ENCODE measurements at places on chromosomes 3 and 15.
A peak's percentile ranks its signal among the peaks of the same experiment; 100 is the strongest.

GRCh38 chr3:152961323-152961722, 126.4 kb downstream of the P2RY1 start:
- DNase-seq = peak; percentile 15

DNA sequence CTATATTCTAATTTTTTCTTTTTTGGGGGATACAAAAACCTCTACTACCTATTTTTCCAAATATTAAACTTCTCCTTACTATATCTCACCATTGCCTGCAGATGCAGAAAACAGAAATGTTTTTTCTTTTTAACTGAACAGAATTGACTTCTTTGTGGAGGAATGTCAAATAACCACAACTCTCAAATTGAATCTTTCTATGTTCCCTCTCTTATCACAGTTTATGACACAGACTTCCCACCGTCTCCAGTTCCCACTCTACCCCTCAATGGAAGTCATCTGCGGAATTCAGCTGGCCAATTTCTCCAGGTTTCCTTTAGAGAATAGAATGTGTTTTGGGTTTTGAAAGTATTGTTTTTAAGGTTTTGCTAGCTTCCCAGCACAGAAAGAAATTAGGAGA, 77.0 kb downstream of the NR2F2 start:
- DNase-seq = no peak

DNA sequence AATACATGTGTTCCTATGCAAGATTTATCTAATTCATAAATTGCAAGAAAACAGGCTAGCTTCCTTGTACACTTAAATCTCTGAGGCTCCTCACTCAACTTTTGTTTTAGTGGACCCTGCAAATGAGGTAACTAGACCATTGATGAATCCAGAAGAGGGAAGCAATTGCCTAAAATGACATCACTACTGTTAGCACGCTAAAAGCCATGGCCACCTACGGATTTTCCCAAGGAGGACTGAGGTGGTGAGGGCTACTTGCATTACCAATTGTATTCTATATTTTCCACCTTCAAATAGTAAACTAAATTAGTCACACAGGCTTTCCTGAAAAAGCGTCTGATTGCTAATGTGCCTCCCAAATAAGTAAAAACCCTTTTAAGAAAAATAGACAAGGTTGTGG, 140.7 kb downstream of the GADL1 start:
- DNase-seq = no peak

GRCh38 chr3:175103298-175103697, 244.2 kb downstream of the NAALADL2 start:
- no peak for DNase-seq

DNA sequence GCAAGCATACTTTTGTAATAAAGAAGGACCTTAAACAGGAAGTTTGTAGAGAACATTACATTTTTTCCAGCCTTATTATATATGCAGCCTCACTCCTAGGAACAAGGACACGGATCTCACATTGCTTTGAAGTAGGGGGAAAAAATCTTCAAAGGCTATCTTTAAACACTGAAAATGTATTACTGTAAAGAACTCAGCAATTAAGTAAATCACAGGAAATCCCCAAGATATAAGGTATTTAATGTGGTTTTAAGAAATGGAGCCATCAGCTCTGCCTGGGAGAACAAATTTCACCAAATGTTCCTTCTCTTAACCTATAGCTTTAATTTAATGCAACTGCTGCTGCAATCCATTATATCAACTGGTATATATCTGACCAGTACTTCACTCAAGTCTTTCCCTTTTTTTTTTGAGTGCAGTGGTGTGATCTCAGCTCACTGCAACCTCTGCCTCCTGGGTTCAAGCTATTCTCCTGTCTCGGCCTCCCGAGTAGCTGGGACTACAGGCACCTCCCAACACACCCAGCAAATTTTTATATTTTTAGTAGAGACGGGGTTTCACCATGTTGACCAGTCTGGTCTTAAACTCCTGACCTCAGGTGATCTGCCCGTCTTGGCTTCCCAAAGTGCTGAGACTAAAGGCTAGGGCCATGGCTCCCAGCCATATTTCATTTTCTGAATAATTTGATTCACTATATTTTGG, 2.8 kb downstream of the BTLA start:
- no peak for DNase-seq

GRCh38 chr3:104598848-104599511, 767.7 kb upstream of the ALCAM start:
- no peak for DNase-seq

DNA sequence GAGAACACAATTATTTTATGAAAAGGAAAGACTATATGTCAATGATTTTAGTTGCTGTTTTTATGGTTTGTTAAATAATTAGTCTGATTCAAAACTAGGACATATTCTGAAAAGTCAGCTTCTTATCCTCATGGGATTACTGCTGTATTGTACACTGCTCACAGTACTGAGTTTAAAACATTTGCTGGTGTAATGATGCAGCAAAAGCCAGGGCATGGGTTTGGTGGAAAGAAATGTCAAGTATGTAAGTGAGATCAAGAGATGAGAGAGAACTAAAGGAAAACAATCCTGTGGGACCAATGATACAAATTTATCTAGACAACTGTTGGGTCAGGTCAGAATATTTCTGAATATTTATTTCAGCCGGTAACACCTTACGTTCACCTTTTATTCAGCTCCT, 210.1 kb upstream of the ARHGEF26 start:
- DNase-seq = no peak

- DNase-seq = no peak
These were observed 33.1 kb downstream of the IL1RAP start for GRCh38 chr3:190546881-190547510.

DNA sequence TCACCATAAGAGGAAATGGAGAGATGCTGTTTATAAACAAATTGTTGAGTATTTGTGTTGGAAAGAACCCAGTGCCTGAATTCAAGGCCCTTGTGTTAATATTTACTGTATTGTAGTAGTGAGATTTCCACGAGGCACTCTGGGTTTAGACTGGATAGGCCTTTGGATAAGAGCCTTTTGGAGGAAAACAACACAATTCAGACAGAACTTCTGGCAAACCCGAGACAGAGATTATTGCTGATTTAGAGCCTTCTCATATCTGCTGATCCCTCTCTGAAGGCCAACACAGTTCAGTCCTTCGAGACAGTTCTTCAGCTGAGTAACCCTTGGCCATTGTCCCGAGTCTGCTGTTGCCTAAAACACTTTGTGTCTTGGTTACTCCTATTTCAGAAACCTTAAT, 55.7 kb downstream of the LMCD1 start:
- DNase-seq = no peak

- no peak for DNase-seq
These were observed at the start of gene PRR23E for GRCh38 chr3:127192576-127193232. PRR23E (plus strand) TSS chr3:127193131; CDS start chr3:127196686, 3,555 bp downstream.

DNA sequence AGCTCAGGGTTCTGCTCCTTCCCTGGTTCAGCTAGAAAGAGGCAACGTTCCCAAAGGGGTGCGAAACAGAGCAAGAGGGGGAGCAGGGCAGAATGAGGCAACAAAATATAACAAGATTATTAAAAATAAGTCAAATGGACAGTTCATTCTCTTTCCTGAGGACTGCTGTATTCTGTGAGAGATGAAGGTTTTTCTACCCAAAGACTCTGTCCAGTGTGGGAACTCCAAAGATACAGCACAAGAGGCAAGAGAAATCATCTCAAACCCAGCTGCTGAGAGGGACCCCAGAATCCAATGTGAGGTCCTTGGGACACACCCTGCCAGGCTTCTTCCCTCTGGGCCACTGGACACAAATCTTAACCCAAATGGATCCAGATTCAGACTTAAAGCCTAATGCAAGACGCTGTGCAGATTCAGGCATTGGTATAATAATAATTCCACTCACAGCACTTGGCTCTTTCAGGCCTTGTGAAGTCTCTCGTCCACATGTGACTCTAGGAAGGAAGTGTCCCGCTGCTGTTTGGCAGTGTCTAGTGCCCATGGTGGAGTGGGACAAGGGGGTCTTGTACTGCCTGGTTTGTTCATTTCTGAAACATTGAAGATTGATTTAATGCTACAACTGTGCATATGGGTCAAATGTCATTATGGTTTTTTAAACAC, 14.5 kb upstream of the ARHGAP31 start:
- no peak for DNase-seq

DNA sequence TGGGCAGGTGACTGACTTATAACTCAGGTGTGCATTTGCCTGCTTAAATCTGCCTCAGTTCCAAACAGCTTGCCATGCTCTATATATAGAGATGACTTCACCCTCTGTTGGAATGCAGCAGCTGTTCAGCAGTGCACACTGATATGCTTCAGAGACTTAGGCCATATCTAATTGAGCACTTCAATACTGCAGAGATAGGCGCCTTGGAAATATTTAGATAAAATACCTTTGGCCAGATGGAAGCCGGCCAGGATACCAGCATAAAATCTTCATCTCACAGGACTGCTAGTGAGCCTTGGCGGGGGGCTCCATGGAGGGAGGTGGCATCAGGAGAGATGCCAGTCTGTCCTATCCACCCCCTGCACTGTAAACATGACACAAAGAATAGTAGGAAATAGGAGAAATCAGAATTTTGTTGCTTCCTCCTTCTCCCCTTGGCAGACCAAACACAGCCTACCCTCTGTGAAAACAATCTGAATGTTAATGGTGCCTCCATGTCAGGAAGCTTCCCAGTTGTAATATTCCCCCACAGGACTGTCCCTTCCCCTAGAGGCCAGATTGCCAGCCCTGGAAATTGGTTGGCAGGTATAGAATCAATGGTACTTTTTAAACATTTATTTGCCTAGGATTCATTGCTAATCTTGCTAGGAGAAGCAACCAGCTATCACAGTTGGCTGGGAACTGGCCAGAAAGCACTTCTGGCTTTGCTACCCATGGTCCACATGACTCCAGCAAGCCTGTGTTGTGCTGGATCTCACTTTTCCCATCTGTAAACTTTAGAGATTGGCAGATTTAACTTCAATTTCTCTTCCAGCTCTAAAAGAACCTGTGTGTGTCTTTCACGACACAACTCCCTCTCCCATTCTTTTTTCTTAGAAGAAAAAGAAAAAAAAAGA, 215.5 kb upstream of the KCNMB2 start:
- DNase-seq = peak; percentile 65

GRCh38 chr3:45524565-45524964, 70.0 kb upstream of the LIMD1 start:
- no peak for DNase-seq

- DNase-seq = no peak
These were observed 151.3 kb downstream of the OR4M2 start for GRCh38 chr15:22231603-22232002.

- DNase-seq = no peak
These were observed 20.7 kb upstream of the ADAMTS9 start for GRCh38 chr3:64708456-64708855.

GRCh38 chr3:138849222-138849940, 14.7 kb upstream of the PIK3CB start:
- no peak for DNase-seq

Measured in HCEC 1CT (cell line).